ENCODE measurements at places on chromosomes 3 and 15. TPM values are rescaled to one million over a fixed set of nuclear protein-coding genes. Genes with fewer than 3 reads are reported as not detected.

DNA sequence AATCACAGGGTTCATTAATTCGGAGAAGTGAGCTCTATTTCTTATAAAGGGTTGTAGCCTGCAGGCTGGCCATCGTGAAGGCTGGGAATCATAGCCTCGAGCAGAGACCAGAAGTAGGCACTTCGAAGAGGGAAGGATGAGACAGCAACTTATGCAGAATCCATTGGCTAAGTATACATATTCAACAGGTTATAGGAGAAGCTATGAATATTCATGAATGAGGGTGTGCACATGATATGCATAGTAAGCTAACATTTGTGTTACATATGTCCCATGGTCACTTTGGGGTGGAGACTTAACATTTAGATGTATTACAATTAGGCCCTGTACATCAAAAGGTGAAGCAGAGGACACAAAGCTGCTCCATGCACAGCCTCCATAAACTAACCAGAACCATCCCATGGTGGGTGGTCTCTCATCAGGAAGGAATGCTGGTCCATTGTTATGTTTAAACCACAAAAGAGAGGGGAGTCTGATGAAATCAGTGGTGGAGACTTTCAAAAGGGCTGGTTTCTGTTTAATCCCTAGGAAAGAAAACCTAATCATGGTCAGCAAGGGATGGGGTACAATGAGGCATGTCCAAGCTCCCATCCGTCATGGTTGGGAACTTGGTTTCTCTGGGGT, 80.8 kb upstream of the FHIT start:
- no peak overlapping the region for H3K4me3 ChIP-seq
- no peak for DNase-seq
- no peak overlapping the region for H3K27ac ChIP-seq
- no peaks in the 10 kb centered on the region for H3K36me3 ChIP-seq
- H3K4me1 ChIP-seq = no peaks in the 10 kb centered on the region
- no peaks in the 10 kb centered on the region for H3K27me3 ChIP-seq

GRCh38 chr3:151560738-151561137, 99.9 kb upstream of the IGSF10 start:
- H3K4me3 ChIP-seq = no peak overlapping the region
- no peaks in the 10 kb centered on the region for H3K36me3 ChIP-seq
- no peaks in the 10 kb centered on the region for H3K27me3 ChIP-seq
- H3K4me1 ChIP-seq = no peaks in the 10 kb centered on the region
- H3K27ac ChIP-seq = no peak overlapping the region

DNA sequence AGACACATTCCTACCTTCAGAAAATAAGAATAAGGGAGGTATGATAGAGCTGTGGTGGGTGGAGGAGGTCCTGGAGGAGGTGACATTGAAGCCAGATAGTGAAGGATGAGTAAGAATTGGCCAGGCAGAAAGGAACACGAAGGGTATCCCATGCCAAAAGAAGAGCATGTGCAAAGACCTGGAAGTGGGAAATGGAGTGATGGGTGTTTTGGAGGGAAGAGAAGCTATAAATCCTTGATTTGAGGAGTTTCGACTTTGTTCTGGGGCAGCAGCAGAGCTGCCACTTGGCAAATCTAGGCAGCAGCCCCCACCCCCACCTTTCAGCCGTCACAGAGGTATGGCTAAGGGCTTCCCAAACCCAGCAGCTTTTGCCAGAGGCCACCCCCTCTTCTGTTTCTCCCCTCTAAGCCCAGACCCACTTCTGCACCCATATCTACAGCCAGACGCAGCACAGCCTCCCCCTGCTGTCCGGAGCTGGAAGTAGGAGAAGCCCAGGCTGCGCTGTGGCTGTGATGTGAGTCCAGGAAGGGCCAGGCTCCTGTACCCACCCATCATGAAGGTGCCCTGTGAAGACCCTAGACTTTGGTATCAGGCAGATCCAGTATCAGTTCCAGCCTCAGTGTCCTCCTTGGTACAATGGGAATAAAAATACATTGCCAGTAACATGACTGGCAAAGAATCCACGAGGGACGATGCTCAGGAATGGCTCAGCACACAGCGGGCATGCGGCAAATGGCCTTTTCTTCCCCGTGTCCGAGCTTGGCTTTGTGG, 188.7 kb upstream of the LINGO1 start:
- DNase-seq = no peak
- H3K4me3 ChIP-seq = no peak overlapping the region
- H3K27me3 ChIP-seq = no peaks in the 10 kb centered on the region
- no peaks in the 10 kb centered on the region for H3K36me3 ChIP-seq
- peaks cover 19% of the 10 kb centered on the region for H3K4me1 ChIP-seq

DNA sequence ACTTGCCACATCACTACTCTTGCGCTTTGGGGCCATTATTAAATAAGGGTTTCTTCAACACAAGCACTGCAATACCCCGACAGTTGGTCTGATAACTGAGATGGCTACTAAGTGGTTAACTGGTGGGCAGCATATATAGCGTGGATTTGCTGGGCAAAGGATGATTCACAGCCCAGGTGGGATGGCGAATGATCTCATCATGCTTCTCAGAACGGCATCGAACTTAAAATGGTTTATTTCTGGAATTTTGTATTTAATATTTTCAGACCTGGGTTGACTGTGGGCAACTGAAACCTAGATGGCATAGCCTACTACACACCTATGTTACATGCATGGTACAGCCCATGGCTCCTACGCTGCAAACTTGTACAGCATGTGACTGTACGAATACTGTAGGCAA, 26.8 kb upstream of the TKT start:
- no peaks in the 10 kb centered on the region for H3K4me1 ChIP-seq
- no peaks in the 10 kb centered on the region for H3K36me3 ChIP-seq
- no peak overlapping the region for H3K27ac ChIP-seq
- H3K4me3 ChIP-seq = no peak overlapping the region

DNA sequence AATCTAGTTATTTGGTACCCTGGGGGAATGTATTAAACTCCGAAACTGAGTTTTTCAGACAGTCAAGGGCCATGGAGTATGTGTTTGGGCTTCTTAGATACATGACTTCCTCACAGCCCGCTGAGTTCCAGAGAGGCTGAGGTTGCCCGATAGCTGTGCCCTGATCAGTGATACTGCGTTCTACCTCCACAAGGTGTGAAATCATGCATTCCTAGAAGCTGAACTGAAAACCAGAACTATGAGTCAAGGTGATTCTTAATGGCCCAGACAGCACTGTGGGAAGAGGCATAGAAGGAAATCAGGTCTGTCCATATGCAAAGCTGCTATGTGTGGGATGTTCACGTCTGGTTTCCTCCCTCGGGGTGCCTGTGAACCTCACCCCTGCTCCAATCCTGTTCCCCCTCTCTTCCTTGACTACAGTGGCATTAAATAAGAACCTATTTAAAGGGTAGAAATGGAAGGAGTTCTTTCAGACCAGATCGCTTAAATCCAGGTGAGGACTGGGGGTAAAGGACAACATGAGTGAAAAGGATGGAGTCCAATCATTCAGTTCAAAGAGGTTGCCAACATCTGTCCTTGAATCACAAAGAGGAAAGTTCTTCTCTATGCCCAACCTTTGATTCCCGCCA, 74.3 kb downstream of the MYO1E start:
- peaks cover 50% of the 10 kb centered on the region for H3K4me1 ChIP-seq
- no peak for DNase-seq
- H3K4me3 ChIP-seq = no peak overlapping the region
- H3K36me3 ChIP-seq = no peaks in the 10 kb centered on the region

LDHAL6B gene
- total RNA-seq = not detected

KBTBD12 gene
- not detected for total RNA-seq

All from vagina (tissue), 2 donors.